ENCODE measurements at places on chromosomes 12 and 14.
A peak's percentile ranks its signal among the peaks of the same experiment; 100 is the strongest.

DNA sequence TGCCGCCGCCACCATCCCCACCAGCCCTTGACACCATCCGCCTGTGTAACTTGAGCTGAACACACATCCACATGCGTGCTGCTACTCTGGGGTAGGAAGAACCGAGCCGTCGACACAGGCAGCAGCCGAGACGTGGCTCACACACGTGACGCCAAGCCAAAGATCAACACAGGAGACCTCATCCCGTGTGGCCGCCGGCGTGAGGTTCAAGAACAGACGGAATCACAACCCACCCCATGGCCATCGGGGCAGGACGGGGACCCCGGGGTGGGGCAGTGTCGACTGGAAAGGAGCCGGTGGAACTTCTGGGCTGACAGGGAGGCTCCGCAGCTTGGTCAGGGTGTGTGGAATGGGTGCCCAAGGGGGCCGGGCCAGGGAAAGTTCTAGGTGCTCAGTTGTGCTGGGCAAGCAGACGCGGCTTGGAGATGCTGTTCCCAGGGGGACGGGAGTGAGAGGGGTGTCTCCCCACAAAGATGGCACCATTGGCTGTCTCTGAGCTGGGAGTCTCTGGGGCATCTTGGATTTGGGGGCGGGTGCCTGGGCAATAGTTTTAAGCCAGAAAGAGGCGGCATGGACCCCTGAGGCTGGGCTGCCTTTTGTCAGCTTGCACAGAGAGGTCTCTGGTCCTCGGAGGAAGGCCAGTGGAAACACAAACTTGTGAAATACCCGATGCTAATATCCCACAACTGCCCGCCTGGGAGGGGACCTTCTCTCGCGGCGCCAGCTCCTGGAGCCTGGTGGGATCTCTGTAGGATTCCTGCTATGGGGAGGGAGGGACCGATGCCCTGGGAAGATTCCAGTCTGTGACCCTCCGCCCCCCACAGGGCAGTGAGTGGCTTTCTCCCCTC lies 41.8 kb downstream of the GALNT9 start:
- no peak for DNase-seq

- no peak for DNase-seq
Measured at GRCh38 chr14:86639146-86639545, 1109.2 kb downstream of the FLRT2 start.

DNA sequence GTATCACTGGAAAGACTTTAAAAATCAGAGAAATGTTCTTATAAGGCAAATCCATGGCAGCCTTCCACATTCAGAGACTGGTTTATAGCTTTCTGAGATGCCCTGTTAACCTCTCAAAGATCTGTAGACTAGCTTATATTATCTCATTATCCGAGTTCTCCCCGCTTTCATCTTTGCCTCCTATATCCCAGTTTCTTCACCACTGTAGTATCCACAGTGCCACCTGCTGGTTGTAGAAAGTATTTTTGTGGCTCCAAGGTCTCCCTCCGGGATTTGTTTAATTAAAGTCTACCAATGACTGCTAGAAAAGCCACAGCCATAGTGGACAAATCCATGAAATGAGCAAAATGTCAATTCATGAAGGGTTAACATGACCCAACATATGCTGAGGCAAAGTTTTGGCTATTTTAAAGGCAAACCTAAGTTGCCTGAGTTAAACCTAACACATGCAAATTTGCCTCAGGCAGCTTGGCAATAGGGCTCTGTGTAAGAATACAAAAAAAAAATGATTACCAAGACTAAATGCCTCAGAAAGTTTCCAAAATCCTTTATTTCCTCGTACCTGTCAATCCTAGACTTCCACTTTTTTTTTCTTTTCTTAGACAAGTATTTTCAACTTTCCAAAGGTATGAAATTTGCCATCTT lies 218.8 kb upstream of the BMP4 start:
- peak; percentile 15 for DNase-seq

- no peak for DNase-seq
Measured at GRCh38 chr14:104304451-104305351, 166.3 kb downstream of the KIF26A start.

- no peak for DNase-seq
Measured at GRCh38 chr12:112463478-112463877, 44.7 kb downstream of the PTPN11 start.

DNA sequence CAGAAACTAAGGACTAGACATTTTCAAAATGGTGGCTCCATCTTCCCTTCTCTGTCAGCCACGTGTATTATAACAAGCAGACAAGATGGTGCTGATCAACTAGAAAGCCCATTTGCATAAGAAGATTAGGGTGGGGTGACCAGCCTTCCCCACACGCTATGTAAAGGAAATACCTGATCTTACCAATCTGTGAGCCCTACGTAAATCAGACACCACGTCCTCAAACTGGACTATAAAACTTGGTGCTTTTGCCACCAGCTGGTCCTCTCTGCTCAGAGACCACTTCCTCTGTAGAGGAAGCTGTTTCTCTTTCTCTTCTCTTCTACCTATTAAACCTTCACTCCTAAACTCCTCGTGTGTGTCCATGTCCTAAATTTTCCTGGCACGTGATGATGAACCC lies 101.1 kb upstream of the PLEKHG7 start:
- DNase-seq = no peak

DNA sequence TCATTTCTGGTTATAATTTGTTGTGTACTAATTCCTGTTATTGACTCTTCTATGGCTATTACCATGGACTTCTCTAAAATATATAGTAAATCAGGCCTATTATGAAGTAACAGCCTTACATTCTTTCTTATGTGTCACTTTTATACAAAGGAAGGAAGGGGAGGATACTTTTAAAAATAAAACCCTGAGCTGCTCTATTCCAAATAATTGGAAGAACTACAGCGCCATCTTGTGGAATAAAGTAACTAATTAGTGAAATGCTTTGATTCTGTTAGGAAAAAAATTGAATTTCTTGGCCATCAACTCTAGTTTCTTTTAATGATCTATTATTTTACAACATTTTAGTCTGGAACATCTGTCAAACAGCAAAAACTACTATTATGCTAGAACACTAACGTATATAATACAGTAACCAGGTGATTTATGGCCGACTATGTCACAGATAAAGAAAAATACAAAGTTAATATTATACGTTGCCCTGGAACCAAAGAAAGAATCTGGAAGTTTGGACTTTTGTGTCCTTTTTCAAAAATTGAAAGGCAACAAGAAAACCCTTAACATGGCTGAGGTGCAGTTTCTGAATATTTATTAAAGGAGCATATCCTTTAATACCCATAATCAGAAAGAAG lies 55.0 kb upstream of the NELL2 start:
- no peak for DNase-seq

DNA sequence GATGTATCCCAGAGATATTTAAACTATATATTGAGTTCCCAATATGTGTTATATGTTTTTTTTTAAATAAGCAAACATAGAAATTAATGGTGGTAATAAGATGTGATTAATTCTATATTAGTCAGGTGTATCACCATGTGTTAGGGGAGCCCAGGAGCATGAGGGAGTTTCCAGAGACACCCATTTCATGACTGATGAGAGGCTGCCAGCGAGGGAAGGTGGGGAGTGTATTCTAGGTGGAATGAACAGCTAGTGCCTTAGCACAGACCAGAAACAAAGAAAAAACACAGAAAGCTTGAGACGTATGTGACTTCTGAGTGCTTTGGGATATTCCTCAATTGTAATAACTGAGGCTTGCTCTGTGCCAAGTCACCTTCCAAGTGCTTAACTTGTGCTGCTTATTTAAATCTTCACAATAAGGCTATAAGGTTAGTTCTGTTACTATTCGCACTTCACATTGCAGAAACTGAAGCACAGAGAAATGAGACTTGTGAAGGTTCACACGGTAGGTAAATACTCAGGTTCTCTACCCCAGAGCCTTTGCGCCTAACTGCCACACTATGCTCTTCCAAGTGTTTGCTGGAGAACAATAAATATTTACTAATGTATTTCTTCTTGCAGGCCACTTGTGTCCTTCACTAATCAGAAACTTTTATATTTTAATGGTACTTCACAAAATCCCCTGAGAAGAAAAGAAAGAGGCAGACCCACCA lies 17.9 kb upstream of the MGP start:
- no peak for DNase-seq

DNA sequence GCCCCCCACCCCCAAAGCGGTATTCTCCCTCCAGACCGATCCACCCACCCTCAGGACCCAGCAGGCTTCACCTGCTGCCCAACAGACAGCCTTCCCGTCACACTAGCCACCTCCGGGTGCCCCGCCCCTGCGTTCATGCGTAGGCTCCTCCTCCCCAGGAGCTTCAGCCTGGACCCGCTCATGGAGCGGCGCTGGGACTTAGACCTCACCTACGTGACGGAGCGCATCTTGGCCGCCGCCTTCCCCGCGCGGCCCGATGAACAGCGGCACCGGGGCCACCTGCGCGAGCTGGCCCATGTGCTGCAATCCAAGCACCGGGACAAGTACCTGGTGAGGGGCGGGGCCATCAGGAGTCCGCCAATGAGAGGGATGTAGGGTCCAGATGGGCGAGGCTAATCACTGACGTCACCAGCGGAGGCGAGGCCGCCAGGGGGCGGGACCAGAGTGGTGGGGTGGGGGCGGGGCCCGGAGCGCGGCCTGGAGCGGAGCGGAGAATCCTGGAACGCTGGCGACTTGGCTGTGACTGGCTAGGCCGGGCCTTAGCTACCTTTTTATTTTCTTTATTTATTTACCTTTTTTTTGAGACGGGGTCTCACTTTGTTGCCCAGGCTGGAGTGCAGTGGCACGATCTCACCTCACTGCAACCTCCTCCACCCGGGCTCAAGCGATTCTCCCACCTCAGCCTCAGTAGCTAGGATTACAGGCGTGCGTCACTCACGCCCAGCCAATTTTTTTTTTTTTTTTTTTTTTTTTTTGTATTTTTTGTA lies 4.4 kb downstream of the TNS2 start:
- DNase-seq = peak; percentile 87

DNA sequence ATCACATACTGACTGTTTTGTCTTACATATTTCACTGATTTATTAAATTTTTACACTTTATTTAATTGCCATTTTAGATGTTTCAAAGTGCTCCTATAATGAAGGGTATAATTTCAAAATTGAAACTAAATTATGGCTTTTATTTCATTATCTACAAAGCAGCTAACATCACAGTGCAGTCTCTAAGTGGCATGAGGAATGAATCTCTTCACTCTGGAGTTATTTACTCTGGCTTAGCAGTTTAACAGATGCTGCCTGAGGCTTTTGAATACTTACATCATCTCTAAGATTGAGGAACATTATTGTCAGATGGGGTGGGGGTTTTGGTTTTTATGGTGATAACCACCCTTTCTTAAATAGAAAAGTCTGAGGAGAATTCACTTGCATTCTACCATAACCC lies 386.4 kb downstream of the TRHDE start:
- no peak for DNase-seq

GRCh38 chr12:93624595-93625294 lies 52.3 kb downstream of the SOCS2 start:
- DNase-seq = no peak

DNA sequence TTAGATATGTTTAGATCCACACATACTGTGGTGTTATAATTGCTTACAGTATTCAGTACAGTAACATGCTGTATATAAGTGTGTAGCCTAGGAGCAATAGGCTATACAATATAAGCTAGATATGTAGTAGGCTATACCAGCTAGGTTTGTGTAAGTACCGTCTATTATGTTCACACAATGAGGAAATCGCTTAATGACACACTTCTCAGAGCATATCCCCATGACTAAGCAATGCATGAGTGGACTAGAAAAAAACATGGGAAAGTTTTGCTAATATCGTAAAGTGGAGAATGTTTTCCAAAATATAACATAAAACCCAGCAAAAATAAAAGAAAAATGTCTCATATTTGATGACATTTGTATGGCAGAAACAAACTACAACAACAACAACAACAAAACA lies 27.3 kb downstream of the AKAP3 start:
- no peak for DNase-seq

- no peak for DNase-seq
Measured at GRCh38 chr12:12636641-12637040, 25.0 kb downstream of the CREBL2 start.

DNA sequence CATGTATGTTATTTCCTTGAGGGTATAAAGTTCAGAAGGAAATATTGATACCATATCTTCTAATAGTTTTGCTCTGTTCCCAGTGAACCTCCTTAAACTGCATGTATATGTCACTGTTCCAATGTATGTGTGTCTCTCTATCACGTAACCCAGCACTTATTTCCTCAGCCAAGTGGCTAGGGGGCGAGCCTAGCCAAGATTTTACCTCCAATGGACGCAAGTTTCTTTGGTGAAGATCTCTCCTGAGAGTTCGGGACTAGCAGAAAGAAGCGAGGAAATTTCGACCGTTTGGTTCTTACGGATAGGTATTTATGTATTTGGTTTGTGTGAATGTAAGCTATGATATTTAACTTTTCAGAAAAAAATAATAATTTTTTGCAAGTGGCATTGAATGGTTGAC lies 2.5 kb downstream of the SFSWAP start:
- no peak for DNase-seq

DNA sequence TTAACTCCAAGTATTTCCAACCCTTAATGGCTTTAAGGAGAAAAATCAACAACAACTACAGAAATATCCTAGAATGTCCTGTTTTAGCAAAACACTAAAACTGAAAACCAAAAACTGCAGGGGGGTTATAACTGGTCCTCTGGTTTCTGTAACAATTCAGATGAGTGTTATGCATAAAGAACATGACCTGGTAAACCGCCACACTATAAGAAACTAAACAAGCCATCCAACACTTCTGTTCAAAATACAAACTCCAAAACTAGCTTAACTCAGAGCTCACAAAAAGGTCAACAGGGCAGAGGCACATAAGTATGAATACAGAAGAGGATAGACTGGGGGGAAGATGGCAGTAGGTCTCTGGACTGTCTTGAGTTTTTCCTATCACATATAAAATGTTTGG lies 38.0 kb downstream of the HECTD4 start:
- no peak for DNase-seq
